ENCODE measurements at places on chromosomes 4 and X.
A peak's percentile ranks its signal among the peaks of the same experiment; 100 is the strongest.

DNA sequence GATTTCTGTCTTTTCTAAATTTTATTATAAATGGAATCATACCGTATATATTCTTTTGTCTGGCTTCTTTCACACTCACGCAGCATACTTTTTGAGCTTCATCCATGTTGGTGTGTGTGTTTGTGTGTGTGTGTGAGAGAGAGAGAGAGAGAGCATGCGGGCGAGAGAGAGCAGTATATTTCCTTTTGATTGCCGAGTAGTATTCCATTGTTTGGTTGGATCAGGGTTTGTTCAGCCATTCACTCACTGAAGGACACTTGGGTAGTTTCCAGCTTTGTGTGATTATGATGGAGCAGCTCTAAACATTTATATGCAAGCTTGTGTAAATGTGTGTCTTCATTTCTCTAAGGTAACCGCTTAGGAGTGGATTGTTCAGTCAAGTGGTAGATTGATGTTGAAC lies 3.1 kb upstream of the L1CAM start:
- peak; percentile 23 for DNase-seq

DNA sequence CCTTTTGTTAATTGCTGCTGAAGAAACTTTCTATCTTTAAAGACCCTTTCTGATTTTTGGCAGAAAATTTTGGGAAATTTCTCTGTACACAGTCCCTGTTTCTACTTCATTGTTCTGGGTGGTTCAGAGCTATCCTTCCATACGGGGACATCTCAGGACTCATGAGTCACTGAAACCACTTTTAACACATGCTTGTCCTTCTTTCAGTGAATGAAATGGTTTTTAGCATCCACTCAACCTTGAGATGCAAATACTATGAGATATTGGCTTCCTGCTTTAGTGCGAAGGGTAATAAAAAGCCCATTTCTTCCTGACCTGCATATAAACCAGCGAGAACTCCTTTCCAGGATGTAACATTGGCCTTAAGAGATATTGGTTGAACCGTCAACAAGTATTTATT lies 158.0 kb downstream of the REPS2 start:
- DNase-seq = no peak

- DNase-seq = no peak
Observed at GRCh38 chr4:149050840-149051239, 608.6 kb upstream of the NR3C2 start.

- DNase-seq = no peak
Observed at GRCh38 chrX:28188526-28188925, 207.3 kb upstream of the DCAF8L1 start.

- DNase-seq = no peak
Observed at GRCh38 chrX:134659761-134660160, 1.5 kb upstream of the PLAC1 start.

DNA sequence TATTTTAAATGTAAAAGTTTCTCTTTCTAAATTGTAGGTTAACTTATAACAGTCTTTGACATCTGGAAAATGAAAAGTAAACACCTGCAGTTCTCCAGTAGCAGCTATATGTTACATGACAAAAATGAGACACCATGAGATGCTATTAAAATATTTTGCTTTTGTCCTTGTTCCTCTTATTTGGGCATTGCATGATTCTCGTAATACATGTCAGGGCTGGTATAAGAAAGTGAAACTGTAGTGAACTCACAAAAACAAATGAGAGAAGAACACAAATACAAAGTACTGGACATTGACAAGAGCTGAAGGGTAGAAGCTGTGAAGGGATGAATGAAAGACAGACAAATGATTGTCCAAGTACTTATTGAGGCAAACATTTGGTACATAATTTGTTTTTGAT lies 9.0 kb downstream of the GK2 start:
- no peak for DNase-seq

- no peak for DNase-seq
Observed at GRCh38 chr4:89287945-89288344, 19.7 kb downstream of the GPRIN3 start.

- DNase-seq = peak; percentile 11
Observed at GRCh38 chrX:153643431-153644351, 3.3 kb upstream of the DUSP9 start.

GRCh38 chr4:169420291-169420690 lies 149.5 kb upstream of the SH3RF1 start:
- DNase-seq = no peak

DNA sequence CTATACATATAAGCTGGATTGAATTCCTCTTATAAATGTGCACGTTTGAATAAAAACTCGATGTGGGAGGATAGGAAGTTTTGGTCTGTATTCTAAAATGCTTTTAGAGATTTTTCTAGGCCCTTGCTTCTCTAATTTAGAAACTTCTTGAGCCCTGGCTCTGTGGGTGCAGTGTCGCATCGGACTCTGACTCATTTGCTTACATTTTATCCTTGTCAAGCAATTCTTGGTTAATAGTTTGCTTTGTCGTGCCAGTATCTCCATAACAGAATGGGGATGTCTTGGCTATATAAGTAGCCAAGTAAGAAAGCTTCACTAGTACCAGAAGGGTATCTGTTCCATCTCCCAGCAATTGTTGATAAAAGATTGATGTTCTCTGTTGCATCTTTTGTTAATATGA lies 10.7 kb downstream of the SGMS2 start:
- DNase-seq = no peak

DNA sequence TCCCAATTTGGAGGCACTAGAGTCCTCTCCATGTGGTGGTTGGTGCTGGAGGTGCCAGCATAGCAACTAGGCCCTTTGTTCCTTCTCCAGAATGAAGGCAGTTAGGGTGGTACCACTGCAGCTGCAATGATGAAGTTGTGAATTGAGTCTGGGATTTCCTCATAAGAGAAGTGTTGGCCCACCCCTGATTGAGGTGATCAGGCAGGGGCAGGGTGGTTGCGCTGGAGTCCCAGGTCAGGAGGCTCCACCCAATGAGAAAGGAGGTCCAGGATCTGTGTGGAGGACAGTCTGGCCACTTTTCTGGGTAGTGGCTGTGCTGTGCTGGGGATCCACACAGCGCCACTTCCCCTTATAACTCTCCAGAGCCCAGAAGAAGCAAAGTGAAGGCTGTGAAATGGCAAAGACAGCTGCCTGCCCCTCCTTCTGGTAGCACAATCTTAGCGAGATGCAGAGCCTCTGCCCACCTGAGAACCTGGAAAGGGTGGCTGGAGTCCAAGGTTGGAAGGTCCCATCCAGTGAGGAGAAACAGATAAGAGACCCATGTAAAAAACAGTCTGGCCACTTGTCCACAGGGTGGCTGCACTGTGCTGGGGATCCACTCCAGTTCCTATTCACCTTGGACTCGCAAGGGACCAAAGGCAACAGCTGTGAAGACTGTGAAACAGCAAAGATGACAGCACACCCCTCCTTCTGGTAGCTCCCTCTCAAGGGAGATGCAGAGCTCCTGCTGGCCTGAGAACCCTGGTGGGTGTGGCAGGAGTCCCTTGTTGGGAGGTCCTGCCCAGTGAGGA lies 124.6 kb downstream of the RRAGB start:
- DNase-seq = no peak

GRCh38 chrX:122517786-122518185 lies 666.3 kb upstream of the GRIA3 start:
- no peak for DNase-seq

DNA sequence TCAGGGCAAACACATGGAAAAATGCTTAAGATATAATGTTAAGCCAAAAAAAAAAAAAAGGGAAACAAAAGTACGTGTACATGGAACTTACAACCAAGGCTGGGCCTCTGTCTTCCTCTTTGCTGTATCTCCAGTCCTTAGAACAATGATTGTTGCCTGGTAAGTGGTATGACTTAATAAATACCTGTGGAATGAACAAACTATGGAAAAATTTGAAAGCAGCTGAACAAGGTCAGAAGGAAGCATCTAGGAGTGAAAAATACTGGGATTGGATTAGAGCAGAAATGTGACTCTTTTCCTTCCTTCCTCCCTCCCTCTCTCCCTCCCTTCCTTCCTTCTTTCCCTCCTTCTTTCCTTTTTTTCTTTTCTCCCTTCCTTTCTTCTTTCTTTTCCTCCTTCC lies 54.2 kb upstream of the SMIM10 start:
- no peak for DNase-seq

GRCh38 chr4:74032064-74032463 lies 6.4 kb downstream of the CXCL3 start:
- DNase-seq = no peak

GRCh38 chrX:132664273-132664672 lies 175.4 kb upstream of the MBNL3 start:
- no peak for DNase-seq

GRCh38 chr4:38241541-38241940 lies 281.3 kb downstream of the PTTG2 start:
- no peak for DNase-seq

DNA sequence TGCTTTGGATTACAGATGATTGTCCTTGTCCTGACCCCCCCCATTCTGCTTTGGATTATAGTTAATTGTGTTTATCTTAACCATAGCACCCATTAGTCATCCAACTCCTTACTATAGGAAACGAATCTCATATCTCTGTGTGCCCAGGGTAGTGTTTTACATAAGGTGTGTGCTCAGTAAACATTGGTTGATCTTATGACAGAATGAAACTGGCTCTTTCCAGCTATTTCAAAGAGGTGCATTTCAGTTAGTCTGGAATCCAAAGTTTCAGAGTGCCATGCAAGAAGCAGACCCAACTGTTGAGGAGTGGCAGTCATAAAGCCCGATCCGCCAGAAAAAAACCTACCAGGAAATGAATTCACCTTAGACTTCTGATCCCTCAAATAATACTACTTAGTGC lies 14.7 kb downstream of the TRIM2 start:
- DNase-seq = no peak

GRCh38 chrX:130770615-130771014 lies 132.4 kb downstream of the ENOX2 start:
- DNase-seq = no peak

- no peak for DNase-seq
Observed at GRCh38 chrX:103210056-103210455, 4.9 kb upstream of the BEX4 start.

- peak; percentile 35 for DNase-seq
Observed at GRCh38 chr4:180060159-180060889, 2182.9 kb upstream of the TENM3 start.

DNA sequence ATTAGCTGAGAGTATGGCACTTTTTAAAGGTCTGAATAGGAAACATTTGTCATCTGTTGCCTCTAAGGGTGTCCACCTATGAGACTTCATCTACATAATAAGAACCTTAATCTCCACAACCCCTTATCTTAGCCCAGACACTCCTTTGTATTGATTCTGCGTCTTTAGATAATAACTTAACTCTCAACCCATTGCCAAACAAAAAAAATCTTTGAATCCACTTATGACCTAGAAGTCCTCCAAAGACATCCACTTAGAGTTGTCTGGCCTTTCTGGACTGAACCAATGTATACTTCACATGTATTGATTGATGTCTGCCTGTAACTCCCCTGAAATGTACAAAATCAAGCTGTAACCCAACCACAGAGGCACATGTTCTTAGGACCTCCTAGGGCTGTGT lies 66.0 kb upstream of the CHRNA9 start:
- DNase-seq = no peak

GRCh38 chr4:126740687-126741086 lies 892.1 kb upstream of the INTU start:
- DNase-seq = no peak

- no peak for DNase-seq
Observed at GRCh38 chrX:119417842-119418241, 18.7 kb downstream of the SLC25A43 start.

GRCh38 chr4:153616006-153616555 lies 68.0 kb upstream of the TLR2 start:
- no peak for DNase-seq

DNA sequence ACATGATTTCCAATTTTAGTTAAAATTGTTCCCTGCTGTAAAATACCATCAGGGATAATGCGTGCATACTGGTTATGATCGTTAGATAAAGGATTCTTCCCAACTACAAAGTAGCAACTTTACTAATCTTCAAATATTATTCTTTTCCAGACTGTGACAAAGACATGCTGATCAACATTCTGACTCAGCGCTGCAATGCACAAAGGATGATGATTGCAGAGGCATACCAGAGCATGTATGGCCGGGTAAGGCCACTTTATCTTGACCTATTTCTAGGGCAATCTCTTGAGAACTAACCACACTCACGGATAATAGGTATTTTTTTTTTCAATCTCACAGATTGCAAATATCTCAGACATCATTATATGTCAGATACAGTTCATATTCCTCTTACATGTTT lies 47.0 kb downstream of the ANXA10 start:
- DNase-seq = no peak

DNA sequence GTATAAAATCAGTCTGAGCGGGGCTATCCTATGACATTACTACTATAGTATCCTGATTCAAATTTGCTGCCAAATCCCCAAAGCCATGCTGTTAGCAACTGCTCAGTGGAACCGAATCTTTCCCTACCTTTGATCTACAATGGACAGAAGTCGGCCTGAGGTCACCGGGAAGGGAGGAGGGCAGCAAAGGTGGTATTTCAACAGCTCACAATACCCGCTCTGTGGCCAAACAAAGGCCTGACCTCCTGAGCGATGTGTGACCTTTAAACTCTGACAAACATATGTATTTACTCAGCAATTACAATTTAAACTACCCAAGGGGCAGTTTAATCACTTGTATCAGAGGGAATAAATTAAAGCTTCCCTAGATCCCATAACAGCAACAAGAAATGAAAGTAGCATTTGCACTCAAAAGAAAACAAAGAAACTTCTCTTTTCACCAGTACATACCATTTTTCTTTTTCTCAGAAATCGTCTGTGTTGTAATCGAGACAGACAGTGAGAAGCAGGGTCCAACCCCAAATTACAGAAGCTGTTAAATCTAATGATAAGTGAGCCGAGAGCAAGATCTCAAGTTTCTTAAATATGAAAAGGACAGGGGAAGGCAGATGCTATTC lies 11.6 kb upstream of the TMEM128 start:
- DNase-seq = peak; percentile 24

- no peak for DNase-seq
Observed at GRCh38 chr4:154414796-154415195, 76.8 kb downstream of the DCHS2 start.

GRCh38 chrX:51332188-51332942 lies at the start of gene NUDT10:
NUDT10 (plus strand) TSS chrX:51332822; CDS start chrX:51332966, 144 bp downstream.
- DNase-seq = peak; percentile 84

DNA sequence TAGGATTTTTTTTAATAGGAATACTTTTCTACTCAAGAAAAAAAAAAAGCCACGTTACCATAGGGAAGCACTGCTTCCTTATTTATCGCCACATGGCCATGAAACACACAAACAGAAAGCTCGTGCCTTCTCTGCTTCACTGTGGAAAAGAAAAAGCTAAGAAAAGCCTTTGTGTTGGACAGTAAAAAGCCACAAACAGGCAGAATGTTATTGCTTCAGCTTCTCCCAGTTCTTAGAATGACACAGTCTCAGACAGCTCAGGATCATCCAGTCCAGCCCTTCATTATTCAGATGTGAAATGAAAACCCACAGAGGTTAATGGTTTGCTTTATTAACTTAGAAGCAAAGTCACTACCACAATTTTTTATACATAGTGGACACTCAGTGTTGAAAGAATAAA lies 181.6 kb upstream of the NOCT start:
- DNase-seq = peak; percentile 34

Data from NCI-H1417 (cell line).